ENCODE measurements at places on chromosomes 7 and 10. TPM values are rescaled to one million over a fixed set of nuclear protein-coding genes. Genes with fewer than 3 reads are reported as not detected.

Gene CCT6A
- 203 TPM for total RNA-seq

GRCh38 chr10:110750931-110751330 is 106.8 kb downstream of the RBM20 start:
- no peak for DNase-seq

DNA sequence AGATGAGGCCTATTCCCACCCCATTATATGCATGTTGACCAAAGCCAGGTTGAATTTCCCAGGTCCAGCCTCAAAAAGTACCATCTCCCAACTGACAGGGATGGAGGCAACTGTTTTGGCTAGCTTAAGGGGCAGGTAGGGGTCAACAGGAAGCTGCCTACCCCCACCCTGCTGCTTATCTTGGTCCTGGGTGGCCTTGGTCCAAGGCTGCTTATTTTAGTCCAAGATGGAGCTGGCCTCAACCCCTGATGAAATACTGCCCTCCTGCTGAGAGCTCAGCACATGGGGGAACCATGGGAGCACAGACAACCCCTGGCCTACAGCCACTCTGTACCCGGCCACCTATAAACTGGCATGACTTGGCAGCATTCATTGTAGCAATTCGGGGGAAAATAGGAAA is 23.1 kb downstream of the MYO1G start:
- DNase-seq = no peak

Gene ITIH2
- not detected for total RNA-seq

Gene ASZ1
- not detected for total RNA-seq

Gene CALHM2
- 0.44 TPM for total RNA-seq

- no peak for DNase-seq
Measured at GRCh38 chr7:83732305-83732704, 83.4 kb upstream of the SEMA3E start.

GRCh38 chr10:132802694-132803320 is 16.9 kb upstream of the NKX6-2 start:
- no peak for DNase-seq

GRCh38 chr10:56537984-56538383 is 176.9 kb upstream of the ZWINT start:
- DNase-seq = no peak

Gene PRKG1
- total RNA-seq = 52.7 TPM

Measured in glutamatergic neuron (in vitro differentiated cells).